ENCODE measurements at places on chromosomes 2 and 18.

DNA sequence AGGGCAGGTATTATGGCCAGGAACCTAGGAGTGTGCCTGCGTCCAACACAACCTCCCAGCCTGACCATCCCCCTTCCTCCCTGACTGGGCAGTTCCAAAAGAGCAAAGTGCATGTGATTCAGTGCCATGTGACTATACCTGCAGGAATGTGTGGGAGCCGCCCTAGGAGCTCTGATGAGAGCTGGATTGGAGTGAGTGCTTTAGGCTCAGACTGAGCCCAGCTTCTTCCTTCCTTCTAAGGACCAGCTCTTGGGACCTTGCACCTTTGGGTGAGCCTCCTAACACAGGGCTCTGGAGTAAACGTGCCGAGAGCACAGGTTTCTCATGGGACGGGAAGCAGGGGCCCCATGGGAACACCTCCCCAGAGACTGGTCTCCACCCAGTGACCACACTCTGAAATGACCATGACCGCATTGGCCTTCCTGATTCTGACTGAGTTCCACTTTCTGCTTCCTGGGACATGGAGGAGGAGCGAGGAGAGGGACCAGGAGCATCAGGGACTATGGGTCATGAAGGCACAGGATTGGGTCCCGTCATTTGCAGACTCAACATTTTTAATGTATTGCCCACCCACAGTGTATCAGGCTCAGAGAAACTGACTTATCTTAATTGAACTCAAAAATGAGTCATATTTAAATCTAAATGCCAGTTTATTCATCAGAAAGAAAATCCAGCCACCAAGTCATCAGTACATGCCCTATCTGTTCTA is 87.8 kb upstream of the BCL2L11 start:
- DNase-seq, result no peak

GRCh38 chr2:174439950-174440349 is 44.4 kb downstream of the SCRN3 start:
- DNase-seq, result no peak

DNA sequence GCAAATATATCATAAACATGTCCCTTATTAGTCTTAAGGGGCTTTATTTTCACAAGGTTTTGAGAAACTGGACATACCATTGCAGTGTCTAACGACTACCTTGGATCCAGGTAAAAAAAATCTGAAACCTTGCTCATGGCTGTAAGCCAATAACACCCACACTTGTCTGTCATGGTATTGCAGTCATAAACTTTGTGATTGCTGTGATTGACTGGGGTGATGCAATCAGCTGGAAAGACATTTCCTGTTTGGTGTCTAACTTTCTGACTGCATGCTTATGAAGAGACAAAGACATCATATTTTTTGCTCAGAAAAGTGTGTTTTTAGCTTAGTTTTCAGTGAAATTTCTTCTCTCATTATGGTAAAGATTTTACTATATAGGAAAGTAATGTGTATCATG is 635.0 kb downstream of the TSN start:
- DNase-seq, result no peak

DNA sequence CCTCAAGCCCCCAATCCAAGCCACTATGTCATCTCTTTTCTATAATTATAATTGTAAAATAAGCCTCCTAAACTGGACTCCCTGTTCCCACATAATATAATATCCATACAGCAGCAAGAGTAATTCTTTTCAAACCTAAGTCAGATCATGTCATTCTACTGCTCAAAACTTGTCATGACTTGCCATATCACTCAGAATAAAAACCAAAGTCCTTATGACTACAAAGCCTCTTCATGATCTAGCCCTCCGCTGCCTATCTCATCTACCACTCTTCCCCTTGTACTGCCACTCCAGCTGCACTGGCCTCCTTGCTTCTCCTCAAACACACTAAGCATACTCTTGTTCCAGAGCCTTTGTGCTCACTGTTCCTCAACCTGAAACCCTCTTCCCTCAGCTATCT is 69.9 kb downstream of the MEMO1 start:
- no peak for DNase-seq

- DNase-seq, result no peak
Observed at GRCh38 chr18:59041296-59041695, 98.4 kb upstream of the SEC11C start.

GRCh38 chr18:11857177-11857887 is 6.1 kb downstream of the CHMP1B start:
- DNase-seq, result peak; percentile 42

DNA sequence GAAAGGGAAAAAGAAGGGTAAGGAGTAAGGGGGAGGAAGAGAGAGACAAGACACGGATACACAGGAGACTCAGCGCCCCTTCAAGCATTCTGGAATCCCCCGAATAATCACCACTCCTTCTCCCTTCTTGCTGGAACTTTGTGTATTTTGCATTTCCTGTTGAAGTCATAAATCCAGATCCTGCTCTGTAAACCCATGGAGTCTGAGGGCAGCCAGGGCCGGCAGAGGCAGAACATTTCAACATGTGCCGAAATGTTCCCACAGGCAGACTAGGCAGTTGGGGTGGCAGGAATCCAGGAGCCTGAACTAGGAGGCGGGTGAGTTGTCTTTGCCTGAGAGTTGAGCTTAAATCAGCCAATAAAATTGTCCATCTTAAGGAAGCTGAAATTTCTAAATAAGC is 193.1 kb downstream of the SH3RF3 start:
- DNase-seq, result no peak

GRCh38 chr2:174711206-174711605 is 53.1 kb downstream of the CHRNA1 start:
- DNase-seq, result no peak

DNA sequence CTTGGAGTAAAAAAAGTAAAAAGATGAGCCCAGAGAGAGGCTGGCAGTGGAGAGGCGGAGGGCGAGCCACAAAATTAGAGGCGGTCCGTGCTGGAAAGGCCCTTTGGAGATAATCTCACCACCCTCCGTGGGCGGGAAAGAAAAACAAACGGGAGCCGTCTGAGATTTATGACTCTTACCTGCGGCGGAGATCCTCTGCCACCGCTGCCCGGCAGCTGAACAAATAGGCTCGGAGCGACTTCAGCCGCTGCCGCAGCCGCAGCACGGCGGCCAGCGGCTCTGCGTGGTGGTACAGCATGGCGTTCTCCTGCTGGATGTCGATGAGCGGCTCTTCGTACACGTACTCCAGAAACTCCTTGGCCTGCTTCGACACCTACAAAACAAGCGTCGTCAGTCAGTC is 94.6 kb downstream of the PLEKHM3 start:
- no peak for DNase-seq

- DNase-seq, result no peak
Observed at GRCh38 chr2:133599811-133600210, 31.5 kb upstream of the NCKAP5 start.

GRCh38 chr2:184677171-184677570 is 78.8 kb downstream of the ZNF804A start:
- DNase-seq, result no peak

DNA sequence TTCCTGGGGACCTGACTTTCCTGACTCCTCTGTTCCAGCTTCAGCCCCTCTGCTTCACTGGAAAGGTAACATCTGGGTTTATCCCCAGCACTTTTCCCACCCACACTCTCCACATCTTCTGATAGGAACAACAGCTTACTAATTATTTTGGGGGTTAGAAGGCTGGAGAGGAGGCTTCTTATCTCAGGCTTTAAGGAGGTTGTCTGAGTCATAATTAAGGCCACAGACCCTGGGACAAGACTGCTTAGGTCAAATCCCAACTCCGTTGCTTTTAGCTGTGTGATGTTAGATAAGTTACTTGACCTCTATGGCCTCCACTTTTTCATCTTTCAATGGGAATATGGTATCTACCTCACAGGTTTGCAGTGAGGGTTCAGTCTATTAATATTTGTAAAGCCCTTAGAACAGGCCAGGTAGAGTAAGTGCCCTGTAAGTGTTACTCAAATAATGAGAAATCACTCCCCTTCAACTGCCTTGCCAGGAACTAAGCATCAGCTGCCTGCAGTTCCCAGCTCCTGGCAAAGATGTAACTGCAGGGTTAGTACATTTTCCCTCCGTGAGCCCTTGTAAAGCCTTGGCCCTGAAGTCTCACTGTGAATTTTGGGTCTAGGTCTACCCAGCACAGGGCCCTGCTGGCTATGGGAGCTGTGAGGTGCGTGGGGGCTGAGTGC is 123.6 kb downstream of the MTX2 start:
- DNase-seq, result no peak
